Activated CD8-positive, alpha-beta T cell treated with anti-CD3 and anti-CD28 coated beads, Interleukin-2, amount 10 ng/mL, durations not matched to agents 7 days and 5 days (primary cell): ENCODE measurements at places on chromosomes 12 and 14.

- no peak for DNase-seq
Observed at GRCh38 chr12:92002673-92003382, 142.8 kb downstream of the BTG1 start.

GRCh38 chr12:111285200-111285599, 83.7 kb downstream of the PHETA1 start:
- no peak for DNase-seq

GRCh38 chr12:105840384-105840783, 298.4 kb downstream of the NUAK1 start:
- DNase-seq, result no peak

DNA sequence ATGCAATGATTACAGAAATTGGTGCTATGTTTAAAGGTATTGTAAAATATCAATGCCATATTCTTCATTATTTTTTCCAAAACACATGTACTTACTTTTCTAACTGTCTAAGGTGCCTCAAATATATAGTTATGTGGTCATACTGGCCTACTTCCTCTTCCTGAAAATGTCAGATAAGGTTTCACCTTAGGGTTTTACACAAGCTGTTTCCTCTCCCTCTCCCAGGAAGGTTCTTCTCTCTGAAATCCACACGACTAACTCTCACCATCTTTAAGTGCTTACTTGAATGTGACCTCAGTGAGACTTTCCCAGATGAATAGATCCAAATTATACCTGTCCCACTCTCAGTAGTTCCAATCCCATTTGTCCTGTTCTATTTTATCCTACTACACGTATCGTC, 11.6 kb upstream of the CLEC4D start:
- DNase-seq, result no peak

GRCh38 chr12:124381456-124382296, 86.8 kb downstream of the RFLNA start:
- DNase-seq, result no peak

- DNase-seq, result no peak
Observed at GRCh38 chr12:16349131-16349460, 1.7 kb downstream of the MGST1 start.

DNA sequence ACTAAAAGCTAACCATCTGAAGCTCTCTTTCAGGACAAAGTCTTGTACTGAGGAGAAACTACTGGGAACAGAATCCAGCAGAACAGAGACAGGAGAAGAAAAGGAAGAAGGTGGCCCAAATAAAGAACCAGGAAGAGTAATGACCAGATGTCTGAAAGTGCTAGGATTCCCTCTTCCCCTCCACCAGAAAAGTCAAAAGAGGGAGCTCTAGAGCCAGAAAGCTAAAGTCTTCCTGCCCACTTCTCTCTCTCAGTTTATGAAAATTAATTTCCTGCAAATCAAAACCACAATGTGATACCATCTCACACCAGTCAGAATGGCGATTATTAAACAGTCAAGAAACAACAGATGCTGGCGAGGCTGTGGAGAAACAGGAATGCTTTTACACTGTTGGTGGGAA, 47.2 kb downstream of the SPPL3 start:
- no peak for DNase-seq

DNA sequence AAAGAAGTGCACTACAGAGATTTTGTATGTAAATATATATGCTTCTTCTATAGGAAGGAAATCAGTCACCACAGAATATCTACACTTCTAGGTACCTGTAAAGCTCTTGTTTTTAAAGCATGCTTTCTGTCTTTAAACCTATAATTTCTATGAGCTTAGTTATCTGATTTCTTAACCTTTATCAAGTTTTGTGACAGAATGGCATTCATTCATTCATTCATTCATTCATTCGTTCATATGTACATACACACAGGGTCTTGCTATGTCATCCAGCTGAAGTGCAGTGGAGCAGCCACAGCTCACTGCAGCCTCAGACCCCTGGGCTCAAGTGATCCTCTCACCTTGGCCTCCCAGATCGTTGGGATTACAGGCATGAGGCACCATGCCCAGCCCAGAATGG, 16.1 kb downstream of the PPHLN1 start:
- DNase-seq, result no peak

DNA sequence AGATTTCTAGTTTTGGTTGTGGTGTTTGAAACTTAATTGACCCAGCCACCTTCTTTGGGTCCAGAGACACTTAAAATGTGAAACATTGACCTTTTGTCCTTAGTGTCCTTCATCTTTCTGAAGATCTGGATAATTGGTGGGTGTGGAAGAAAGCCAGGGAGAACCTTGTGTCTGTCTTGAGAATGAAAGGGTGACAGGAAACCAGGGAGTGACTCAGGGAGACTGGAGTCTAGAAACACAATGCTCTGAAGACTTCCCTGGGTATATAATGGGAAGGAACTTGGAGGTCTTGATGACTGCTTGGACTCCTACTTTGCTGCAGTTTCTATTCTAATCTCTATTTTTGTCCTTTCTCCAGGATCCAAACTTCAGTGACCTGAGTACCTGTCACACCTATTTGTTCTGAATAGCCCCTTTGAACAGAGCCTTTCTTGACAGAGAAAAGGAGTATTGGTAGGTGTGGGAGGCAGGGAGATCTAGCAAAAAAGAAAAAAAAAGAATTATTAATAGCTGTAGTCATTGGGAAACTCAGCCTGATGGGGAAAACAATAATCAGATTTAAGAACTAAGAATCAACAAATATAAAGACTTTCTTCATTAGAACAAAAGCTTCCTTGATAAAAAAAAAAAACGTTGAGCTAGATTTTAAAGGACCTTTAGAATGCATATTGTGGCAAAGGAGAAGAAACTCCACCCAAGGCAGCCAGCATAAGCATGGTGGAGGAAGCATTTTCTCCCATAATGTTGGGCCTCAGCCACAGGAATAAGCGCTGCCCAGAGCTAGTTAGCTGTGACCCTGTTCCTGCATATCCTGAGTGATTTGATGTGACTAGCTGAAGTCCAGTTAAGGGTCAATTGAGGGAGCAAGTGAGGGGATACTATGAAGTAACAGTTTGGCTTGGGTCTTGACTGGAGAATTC, 77.9 kb upstream of the HOXC13 start:
- no peak for DNase-seq

DNA sequence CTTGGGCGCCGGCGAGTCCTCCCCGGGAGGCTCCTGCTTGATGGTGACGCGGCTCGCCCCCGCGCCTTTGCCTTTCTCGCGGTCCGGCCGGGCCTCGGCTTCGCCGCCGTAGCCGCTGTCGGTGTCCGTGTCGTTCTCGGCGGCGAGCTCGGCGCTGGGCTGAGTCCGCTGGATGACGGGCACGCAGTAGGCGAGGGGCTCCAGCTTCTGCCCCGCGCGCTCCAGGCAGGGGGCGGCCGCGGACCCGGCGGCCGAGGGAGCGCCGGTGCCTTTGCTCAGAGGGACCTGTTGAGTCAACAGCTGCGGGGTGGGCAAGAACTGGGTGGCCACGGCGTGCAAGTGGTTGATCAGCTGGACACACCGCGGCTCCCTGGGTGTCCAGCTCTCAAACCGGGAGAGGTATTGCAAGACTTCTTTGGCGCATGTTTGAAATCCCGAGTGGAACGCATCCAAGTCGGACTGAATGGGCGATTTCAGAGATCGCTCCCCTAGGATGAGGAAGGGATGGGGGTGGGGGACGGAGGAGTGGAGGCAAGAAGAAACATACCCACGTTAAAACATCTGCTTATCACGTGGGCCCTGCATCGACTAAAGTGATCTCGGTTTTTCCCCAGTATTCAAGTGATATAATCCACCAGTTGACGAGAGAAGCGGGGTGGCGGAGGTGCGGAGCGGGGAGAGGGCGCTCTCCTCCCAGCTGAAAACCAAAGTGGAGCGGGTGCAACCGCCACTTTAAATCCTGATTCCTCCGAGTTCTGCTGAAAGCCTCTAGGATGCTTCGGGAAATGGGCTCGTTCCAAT, 2.0 kb downstream of the BHLHE41 start:
- DNase-seq, result peak; percentile 29

GRCh38 chr12:29649722-29650121, 134.0 kb downstream of the TMTC1 start:
- no peak for DNase-seq

DNA sequence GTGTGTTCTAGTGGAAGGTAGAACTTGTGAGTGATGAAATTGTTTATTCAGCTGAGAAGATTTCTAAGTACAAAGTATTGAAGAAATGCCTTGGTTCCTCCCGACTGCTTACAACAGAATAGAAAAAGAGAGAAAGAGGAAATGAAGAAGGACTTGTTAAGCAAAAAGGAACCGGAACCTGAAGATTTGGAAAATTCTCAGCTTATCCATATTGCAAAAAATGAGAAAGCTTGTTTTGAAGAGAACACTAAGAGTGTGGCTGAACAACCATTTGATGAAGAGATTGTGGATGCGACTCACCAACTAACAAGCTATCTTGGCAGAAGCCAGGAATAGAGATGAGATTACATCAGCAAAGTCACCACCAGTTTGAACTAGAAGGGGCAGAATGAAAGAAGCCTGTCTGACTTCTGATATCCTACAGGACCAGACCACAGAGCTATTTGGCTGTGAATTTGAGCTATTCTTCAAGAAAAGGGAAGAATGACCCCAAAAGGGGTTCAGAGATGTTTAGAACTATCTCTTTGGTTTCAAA, 15.1 kb downstream of the NDUFA9 start:
- no peak for DNase-seq

DNA sequence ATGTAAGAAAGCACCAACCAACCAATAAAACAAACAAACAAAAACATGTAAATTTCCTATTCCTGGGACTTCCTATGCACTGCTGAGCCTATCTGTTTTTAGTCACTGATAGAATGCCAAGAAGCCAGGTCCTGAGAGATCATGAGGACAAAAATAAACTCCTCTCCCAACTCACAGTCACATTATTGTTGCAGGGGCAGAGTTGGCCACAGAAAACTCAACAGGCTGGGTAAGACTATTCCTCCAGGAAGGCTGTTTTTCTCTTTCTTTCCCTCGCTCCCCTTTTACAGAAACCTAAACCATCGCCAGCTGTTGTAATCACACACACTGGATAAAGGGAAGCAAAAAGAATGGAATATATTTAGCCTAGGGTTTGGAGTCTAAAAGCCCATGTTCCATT, 55.8 kb upstream of the METAP2 start:
- no peak for DNase-seq

DNA sequence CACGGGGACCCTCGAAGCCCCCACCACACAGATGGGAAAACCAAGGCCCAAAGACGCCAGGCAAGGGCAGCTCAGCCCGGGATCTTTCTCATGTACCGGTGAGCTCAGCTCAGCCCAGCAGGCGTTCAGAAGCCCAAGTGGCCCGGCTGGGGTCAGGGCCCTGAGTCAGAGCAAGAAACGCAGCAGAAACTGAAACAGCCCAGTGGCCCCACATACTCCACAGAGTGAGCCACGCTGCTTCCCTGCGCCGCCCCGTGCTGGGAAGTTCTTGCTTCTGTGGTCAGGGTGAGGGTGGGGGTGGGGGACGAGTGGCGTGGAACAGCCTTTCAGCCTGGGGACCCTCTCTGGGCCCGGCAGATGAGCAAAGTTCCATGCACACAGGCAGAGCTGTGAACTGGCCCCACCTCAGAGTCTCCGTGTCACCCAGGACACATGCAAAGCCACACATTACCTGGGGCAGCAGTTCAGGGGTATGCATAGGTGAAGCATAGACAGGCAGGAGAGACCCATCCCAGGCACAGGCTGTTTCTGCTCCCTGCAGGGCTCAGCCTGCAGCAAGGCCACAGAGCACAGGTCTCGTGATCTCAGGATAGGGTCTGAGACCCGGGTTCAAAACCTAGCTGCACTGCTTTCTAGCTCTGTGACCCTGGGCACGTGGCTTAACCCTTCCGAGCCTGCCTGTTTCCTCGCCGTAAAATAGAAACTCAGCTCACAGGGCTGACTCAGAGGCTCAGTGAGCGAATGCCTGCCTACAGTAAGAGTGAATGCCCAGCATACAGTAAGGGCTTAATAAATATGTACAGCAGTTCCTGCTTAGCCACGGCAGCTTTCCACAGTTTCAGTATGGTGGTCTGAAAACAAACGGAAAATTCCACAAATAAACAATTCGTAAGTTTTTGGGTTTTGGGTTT, 21.6 kb downstream of the NCOR2 start:
- DNase-seq, result peak; percentile 71

GRCh38 chr12:55624056-55624455, 12.6 kb upstream of the OR10P1 start:
- DNase-seq, result no peak

- no peak for DNase-seq
Observed at GRCh38 chr12:44287545-44287944, 451.7 kb downstream of the TMEM117 start.

DNA sequence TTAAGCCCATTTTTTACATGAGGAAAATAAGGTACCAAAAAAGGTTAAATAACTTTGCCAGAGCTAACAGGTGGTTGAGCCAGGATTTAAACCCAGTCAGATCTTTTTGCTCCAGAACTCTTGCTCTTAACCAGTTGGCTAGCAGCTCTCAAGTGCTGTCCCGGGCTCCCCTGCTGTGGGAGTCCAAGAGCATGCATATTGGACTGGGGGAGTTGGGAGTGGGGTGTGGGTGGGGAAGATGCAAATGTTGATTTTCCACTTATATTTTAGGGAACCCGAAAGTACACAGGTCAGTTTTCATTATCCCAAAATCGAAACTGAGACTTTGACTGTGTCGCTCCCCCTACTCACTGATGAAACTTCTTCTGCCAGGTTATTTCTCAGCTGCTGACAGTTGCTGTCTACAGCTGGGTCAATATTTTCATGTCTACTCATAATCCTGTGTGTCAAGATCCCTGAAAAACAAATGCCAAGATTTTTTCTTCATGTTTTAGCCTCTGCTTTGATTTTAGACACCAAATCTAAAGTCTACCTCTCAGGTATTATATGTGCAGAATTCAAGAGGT, 172.3 kb upstream of the TMPO start:
- no peak for DNase-seq

DNA sequence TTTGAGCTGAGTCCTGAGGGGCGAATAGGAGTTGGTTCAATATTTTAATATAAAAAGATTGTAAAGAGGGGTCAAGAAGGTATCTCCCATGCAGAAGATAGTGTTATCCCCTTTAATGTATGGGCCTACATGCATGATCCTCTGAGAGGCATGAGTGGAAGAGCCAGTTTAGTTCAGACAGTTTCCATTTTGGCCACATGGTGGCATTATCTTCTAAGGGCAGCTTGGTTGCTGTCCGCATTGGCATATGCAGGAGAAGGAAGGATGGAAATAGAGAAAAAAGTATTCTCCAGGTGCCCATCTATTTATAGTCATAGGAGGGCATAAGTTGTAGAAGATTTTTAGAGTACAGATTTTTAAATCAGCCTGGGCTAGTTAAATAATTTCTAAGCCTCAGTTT, 5.4 kb downstream of the SAMD4A start:
- peak; percentile 48 for DNase-seq

DNA sequence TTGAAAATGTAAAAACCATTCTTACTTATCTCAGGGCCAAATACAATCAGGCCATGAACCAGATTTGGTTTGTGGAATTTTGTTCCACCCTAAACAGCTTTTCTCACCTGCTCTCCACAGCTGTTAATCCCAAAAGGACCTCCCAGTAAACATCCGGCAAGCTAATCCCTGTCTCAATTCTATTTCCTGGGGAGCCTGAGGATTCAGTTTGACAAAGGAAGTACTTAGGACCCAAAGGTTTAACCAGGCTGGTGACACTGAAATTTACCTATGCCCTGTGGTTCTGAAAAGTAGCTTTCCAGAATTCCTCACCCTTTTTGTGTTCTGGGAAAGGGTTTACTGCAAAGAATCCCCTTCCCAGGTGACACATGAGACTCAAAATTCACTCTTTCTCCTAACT, 15.0 kb downstream of the CAPZA3 start:
- DNase-seq, result no peak

- no peak for DNase-seq
Observed at GRCh38 chr12:102050660-102051430, 10.9 kb downstream of the WASHC3 start.
